Panc1 (cell line): ENCODE measurements at places on chromosomes 1 and 21.

DNA sequence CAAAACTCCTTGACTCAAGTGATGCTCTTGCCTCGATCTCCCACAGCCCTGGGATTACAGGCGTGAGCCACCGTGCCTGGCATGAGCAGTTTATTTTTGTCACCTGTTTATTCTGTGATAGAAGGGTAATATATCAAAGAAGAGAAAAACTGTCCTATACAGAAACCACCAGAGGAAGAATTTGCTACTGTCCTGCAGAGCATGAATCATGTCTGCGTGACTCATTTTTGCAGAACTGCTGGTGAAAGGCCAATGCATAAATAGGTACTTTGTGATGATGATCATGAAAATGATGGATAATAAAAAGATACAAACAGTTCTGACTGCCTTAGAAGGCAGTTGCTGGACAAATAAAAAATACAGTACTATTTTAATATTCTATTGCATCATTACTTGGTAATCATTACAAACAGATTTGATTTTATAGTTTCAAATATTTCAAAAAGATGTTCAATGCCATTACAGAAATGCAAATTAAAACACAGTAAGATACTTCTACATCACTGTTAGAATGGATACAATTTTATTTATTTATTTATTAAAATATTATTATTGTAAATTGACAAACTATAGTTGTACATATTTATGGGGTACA, 26.5 kb downstream of the RIPPLY3 start:
- peak; percentile 18 for DNase-seq

DNA sequence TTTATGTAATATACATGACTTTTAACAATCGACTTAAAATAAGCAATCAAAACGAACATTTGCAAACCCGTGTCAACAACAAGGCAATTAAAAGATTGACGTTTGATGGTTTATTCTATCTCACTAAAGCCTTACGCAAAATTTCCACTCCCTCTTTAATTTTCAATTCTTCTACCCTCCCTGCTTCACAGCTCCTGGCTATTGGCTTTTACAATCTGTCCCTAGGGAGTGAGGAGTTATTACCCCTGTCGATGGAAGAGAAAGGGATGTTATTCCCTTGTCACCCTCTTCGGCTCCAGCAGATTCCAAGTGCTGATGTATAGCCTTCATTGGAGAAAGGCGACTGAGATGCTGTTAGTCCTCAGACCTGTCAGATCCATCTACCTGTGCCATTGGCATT, 161.3 kb downstream of the ZNF281 start:
- no peak for DNase-seq

- DNase-seq, result no peak
These were observed 44.1 kb upstream of the EIF4G3 start for GRCh38 chr1:21220815-21221214.

- no peak for DNase-seq
These were observed 76.3 kb downstream of the LRRC53 start for GRCh38 chr1:74436078-74436477.

GRCh38 chr1:203229471-203230135, at the start of gene CHIT1:
Gene CHIT1, minus strand, starts transcription at chr1:203229673. Its CDS starts 37 bp downstream, at chr1:203229636.
- no peak for DNase-seq

DNA sequence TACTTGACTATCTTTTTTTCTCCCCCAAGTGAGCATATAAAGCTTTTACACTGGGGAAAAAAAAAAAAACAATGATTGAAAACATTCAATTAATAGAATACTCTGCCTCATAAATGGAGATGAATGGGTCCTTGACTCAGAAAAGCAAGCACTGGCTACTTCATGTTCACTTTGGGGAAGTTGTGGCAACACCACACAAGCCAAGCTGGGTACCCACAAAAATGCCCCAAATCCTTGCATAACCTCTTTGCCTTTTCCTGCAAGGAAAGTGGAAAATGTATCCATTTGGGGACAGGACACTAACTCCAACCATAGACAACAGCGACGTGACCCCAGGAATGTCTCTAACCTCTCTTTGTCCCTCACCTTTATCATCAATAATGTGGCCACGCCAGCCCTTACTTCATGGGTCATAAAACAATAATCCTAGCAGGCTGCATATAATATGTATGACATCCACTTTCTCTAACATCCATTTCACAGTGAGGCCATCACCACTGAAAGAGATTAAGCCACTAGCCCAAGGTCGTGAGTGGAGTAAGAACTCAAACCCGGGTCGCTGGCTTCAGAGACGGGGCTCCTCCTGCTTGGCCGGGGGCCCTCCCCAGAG, 2.3 kb downstream of the ECE1 start:
- no peak for DNase-seq

DNA sequence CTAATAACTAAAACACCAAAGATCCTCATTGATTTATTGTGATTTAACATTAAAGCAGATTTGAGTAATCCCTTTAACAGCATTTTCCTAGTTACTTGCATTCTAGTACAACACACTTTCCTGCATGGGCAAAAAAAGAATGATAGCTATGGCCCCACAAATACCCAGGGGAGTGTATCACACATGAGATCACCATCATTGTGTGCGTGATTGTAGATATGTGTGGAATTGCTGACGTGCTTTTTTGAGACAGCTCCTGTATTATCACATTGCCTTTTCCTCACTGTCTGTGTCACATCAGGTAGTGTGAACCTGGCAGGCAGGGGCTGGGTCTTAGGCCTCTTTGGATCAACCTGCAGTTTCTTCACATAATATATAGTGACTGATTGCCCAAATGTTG, 48.5 kb upstream of the SAMD13 start:
- no peak for DNase-seq

DNA sequence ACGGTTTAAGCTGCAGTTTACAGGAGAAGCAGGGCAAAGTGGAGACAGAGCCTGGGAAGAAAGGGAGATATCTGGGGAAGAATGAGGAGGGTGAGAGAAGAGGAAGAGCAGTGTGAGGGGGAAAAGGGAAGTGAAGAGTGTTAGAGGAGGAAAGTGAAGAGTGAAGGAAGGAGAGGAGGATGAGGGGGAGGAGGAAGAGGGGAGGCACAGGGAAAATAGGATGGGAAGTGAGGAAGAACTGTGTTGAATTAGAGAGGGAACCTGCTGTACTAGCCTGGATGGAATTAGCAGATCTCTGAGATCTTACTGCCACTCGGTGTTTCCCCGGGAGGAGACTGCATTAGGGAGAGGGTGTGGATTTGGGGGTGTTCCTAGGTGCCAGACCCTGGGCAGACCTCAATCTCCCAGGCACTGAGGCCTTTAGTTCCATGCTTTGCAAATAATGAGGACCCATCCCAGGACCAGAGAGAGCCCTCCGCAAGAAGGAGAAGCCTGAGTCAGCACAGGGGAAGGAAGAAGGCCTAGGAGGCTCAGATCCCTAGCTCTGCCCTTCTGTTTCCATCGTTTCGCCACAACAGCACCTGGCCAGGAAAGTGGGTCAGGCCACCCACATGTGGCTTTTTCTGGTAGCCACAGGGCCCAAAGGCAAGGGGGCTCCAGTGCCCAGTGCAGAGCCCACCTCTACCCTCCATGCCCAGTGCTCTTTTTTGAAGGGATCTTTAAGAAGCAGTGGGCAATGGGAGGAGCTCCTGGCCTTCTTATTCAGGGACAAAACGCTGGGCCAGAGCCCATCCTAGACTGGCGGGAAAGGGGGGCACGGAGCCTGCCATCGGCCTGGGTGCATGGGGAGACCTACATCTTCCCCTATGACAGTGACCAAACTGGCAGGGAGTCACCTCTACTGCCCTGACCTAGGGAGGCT, 2.0 kb downstream of the LRRN2 start:
- DNase-seq, result no peak

DNA sequence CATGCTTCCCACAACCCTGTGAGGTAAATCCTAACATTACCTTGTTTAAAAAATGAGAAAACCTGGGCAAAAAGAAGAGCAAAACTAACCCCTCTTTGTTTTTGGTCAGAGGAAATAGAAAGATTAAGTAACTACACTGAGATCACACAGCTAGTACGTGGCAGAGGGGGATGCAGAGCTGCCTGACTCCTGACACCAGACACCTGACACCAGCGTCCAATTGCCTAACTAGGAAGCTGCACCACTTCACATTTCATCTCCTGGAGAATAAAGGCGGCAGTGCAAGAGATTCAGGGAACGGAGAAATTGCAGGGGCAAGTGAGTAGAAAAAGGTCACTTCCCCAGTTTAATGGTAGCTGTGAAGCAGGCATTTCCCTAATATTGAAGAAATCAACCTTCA, 229.3 kb upstream of the PTBP2 start:
- DNase-seq, result no peak

GRCh38 chr1:117512728-117513321, 93.0 kb upstream of the TENT5C start:
- DNase-seq, result no peak

GRCh38 chr1:109823543-109824348, 60.0 kb upstream of the EPS8L3 start:
- DNase-seq, result no peak

DNA sequence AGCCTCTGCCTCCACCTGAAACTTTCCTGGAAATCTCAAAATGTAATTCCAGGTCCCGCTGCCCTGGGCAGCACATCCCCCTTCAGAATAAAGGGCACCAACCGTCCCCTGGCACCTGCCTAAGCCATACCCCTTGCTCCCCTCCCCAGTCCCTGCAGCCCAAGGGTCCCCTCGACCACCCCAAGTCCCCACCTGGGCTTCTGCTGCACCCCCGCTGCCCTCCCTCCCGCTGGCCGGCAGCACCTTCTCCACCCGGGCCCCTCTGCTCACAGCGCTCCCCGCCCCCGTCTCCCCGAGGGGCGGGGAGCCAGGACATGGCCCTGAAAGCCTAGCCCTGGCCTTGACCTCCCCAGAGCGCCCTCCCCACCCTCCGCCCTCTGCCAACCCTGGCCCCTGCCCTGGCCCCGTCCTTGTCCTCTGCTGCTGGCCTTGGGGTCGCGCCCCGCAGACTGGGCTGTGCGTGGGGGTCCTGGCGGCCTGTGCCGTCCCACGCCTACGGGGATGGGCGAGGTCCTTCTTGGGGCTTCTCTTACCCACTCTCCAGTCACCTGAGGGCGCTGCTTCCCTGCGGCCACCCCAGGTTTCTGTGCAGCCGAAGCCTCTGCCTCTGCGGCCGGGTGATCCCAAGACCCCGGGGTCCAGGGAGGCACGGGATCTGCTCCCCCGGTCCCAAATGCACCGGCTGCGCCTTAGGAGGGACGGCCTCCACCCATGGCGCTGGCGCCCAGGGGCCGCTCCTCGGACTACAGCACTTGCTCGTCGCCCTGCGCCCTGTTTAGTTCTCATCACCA, 41.7 kb downstream of the WDR4 start:
- no peak for DNase-seq

- DNase-seq, result no peak
These were observed 20.6 kb downstream of the TESK2 start for GRCh38 chr1:45470306-45470798.

DNA sequence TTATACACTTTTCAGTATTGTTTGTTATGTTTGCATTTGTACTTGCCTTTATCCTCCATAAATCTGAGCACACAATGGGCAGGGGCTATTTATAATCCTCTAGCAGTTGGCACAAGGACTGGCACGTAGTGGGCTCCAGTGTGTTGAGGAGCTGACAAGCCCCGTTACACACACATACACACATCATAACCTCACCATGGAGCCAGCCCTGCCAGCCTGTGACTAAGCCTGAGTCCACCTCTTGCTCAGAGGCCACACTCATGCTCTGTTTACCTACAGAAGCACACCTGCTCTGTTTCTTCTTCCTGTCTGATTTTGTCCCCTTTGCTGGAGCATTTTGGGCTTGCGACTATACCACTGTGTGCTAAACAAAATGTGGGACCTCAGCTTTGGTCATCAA, 64.5 kb upstream of the SPATA6 start:
- DNase-seq, result no peak

GRCh38 chr1:78153092-78153736, 107.4 kb downstream of the GIPC2 start:
- DNase-seq, result no peak

- DNase-seq, result no peak
These were observed 17.2 kb downstream of the ATP1A1 start for GRCh38 chr1:116390195-116390594.

GRCh38 chr1:6170742-6171201, 9.3 kb downstream of the CHD5 start:
- no peak for DNase-seq

GRCh38 chr1:34073028-34073695, 91.9 kb downstream of the CSMD2 start:
- no peak for DNase-seq
